Lung (tissue), 17 donors: ENCODE measurements at places on chromosomes 6 and 20.
A peak's percentile ranks its signal among the peaks of the same experiment; 100 is the strongest.

DNA sequence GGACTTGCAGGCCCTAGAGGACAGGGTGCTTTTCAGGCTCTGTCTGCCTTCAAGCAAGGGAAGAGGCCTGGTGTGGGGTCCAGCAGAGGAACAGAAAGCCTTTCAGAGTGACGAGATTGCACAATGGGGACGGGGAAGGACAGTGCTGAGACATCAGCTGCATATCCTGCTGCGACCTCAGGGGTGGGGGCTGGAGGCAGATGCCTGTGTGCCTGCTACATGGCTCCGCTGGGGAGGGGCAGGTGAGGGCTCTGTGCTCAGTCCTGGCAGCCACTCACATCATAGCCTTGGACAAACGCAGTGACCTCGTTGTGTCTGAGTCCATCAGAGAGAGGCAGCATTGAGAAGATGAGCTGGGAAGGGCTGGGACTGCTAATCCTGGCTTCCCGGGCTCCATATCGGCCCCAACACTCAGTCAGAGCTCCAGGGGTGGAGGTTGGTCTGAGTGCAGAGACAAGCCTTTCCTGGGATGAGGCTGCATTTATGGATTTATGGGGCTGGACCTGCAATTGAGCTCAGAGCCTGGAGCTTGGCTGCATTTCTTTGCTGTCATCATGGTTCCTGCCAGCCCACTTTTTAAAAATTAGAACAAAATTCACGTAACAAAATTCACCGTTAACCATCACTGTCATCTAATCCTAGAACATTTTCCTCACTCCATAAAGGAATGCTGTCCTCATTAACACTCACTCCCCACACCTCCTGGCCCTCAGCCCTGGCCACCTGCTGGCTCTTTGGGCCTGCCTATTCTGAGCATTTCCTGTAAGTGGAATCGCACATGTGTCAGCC lies 196.9 kb upstream of the SLC24A3 start:
- no peak overlapping the region for H3K27ac ChIP-seq
- H3K4me1 ChIP-seq: no peaks in the 10 kb centered on the region
- H3K27me3 ChIP-seq: no peaks in the 10 kb centered on the region
- H3K4me3 ChIP-seq: no peak overlapping the region
- no peak for DNase-seq

- H3K27ac ChIP-seq: peak overlapping the region; percentile 78
- peak; percentile 58 for DNase-seq
- H3K4me1 ChIP-seq: peaks cover 4% of the 10 kb centered on the region
- H3K27me3 ChIP-seq: no peaks in the 10 kb centered on the region
Measured at GRCh38 chr20:31569163-31570020, 35.7 kb upstream of the ID1 start.

- H3K4me3 ChIP-seq: no peak overlapping the region
- H3K4me1 ChIP-seq: peaks cover 4% of the 10 kb centered on the region
- H3K27ac ChIP-seq: no peak overlapping the region
- no peak for DNase-seq
- no peaks in the 10 kb centered on the region for H3K27me3 ChIP-seq
Measured at GRCh38 chr6:87174078-87174579, 18.8 kb downstream of the ZNF292 start.

- H3K36me3 ChIP-seq: no peaks in the 10 kb centered on the region
- no peaks in the 10 kb centered on the region for H3K4me1 ChIP-seq
Measured at GRCh38 chr20:44762466-44763140, 16.9 kb downstream of the KCNK15 start.
